ENCODE measurements at places on chromosomes 3 and 15.
A peak's percentile ranks its signal among the peaks of the same experiment; 100 is the strongest.

DNA sequence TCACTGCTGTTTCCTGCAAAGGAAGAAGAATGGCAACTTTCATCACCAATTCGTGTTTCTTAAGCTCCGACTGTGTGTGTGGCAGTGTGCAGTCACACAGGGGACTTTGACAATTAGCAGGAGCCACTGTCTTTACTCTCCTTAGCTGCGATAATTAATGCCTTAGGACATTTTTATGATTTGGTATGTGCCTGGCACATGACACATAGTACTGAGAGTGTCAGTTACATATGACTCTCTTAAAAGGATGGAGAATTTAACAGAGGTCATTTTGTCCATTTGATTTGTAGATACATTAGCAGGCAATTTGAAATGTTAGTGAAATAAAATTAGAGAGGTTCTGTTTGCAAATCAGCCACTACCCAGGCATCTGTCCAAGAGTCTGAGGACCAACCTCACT is 128.9 kb upstream of the VEPH1 start:
- DNase-seq = no peak

GRCh38 chr15:58760385-58761009 is 10.6 kb upstream of the MINDY2 start:
- no peak for DNase-seq

DNA sequence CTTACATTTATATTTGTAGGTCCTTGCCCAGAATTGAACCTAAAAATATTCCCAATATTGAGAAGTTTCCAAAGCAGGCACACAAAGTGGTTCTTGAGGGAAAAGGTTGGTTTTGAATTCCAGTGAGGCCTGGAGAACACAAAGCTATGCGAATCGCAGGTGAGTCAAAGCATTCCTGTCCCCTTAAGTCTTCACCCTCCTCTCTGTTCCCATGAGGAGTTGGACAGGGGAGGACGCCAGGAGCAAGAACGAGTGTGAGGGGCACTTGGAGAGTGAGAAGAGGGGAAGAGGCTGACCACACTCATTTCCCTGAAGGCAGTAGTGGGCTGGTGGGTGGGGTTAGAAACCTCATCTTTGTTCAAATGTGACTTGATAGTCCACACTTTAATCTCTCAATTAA is 185.8 kb upstream of the EOMES start:
- DNase-seq = no peak

DNA sequence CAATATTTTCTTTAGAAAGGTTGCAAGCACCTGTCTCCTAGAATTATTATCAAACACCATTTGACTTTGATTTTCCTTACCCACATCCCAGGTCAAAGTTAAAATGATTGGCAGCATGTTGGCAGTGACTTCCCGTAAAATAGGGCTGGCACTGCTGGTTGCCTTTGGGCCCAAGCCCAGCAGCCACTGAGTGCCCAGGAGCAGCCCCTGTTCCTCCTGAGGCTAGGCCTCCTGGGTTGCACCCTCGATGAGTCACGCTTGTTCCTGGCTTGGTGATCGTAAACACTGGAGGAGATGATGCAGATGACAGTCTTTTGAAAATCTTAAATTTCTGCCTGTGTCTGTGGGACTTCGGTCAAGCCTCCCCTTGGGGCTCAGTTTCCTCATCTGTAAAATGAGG is 290.0 kb downstream of the TLE3 start:
- no peak for DNase-seq

GRCh38 chr15:36075333-36075732 is 504.1 kb upstream of the CDIN1 start:
- peak; percentile 27 for DNase-seq

- DNase-seq = no peak
These were observed 52.8 kb downstream of the CRTC3 start for GRCh38 chr15:90582553-90582952.

GRCh38 chr3:120765830-120766493 is 23.4 kb downstream of the GTF2E1 start:
- DNase-seq = no peak

DNA sequence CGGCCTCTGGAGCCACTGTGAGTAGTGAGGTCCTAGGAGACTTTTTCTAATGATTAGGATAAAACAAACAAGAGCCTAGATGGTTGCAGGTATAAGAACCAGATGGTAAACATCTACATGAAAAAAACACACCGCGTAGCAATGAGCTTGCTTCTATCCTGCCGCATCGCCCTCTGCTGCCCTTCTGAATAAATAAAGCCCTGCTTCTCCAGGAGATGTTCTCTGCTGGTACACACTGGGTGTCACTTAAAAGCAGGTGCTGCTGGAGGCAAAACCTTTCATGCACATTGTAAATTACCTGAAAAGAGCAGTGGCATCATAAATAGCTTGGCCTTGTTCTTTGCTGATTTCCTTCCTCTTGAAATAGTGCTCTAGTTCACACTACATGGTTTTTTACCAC is 164.4 kb upstream of the TOPAZ1 start:
- DNase-seq = no peak

GRCh38 chr15:69631978-69632377 is 179.4 kb downstream of the RPLP1 start:
- no peak for DNase-seq

DNA sequence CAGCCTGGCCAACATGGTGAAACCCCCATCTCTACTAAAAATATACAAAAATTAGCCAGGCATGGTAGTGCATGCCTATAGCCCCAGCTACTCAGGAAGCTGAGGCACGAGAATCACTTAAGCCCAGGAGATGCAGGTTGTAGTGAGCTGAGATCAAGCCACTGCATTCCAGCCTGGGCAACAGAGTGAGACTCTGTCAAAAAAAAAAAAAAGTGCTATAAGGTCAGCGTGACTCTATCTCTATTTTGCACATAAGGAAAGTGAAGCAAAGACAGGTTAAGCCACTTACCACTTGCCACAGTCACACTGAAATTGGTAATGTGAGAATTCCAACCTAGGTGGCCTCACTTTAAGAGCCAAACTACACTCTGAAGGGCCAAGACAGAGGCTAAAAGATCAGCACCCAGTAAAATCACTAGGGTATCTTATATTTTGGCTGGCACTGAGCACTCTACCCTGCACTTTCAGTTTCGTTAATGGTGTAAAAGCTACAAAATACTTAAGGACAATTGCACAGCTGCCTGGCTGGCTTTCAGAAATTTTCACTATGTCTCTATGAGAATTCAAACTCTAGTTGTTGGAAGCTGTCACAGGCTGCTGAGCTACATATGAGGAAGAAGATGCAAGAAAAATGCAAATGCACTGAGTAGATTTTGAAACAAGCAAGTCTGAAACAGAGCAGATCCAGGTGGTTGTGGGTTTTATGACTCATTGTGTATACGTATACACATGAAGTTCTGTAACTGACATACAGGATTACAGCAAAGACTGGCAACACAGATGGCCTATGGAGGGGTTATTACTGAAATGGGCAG is 32.7 kb downstream of the TRANK1 start:
- DNase-seq = peak; percentile 27

Data from AG09309 (cell line).